ENCODE measurements at places on chromosomes 2 and 18.

DNA sequence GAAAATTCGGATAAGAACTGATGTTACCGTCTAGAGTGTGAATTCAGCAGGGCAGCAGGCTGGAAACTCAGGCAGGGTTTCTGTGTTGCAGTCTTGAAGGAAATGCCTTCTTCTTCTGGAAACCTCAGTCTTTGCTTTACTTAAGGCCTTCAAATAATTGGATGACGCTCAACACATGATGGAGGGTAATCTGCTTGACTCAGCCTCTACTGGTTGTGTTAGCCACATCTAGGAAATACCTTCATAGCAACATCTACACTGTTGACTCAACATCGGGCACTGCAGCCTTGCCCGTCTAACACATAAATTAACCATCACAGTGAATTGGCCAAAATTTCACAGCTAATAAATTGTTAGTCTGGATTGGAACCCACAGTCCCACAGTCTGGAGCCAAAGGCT is 37.2 kb downstream of the YPEL5 start:
- no peak for DNase-seq

DNA sequence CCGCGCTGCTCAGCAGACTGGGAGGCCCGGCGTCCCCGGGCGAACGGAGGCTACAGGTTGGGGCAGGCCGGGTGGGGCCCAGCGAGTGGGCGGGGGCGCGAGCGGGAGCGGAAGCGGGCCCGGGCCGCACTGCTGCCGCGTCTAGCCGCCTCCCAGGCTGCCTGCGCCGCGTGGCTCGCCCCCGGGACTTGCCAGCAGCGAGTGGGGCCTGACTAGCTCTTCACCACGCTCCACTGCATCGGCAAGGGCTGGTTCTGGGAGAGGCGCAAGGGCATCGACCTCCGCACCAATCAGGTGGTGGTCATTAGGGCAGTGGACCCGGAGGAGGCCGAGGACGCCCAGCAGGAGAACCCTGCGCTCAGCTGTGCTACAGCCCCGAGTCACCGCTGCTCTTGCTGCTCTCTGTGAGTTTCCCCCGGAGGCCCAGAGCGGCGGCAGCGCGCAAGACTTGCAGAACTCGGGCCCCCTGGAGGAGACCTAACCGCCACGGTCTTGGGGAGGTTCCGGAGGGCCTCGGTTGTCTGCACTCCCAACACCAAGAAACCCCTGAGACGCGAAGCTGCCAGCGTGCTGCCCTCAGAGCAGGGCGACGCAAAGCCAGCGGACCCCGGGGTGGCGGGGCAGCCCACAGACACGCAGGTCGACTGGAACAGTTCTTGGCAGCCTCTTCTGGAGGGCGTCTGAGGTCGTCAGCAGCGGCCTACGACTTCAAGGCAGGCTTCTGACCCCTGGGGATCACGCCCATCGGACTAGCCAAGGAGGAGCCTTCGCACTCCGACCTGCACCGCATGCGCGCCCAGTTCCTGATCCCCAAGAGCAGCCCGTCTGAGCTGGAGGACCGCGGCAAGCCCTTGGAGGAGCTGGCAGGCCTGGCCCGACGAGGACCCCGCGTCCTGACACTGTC is 27.2 kb upstream of the PTPN2 start:
- peak; percentile 52 for DNase-seq

GRCh38 chr2:38274286-38275276 is 102.5 kb downstream of the ATL2 start:
- DNase-seq, result peak; percentile 49

- no peak for DNase-seq
Measured at GRCh38 chr18:48563027-48563426, 24.2 kb downstream of the CTIF start.

DNA sequence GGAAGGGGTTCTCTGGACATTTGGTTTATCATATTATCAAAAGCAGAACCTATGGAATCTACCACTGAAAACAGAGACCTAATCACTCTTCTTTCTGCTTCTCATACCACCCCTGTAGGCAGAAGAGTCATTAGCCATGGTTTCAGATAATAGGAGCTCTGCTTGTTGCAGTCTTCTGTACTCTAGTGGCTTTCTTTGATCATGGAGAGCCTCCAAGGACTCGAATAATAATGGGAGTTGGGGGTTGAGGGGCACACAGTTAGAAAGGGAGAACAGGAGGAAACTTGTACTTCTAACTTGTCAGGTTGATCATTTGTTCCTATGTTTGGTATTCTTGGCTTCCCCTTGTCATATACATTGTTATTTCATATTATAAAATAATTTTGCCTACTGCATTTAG is 52.3 kb upstream of the VWC2L start:
- DNase-seq, result no peak

DNA sequence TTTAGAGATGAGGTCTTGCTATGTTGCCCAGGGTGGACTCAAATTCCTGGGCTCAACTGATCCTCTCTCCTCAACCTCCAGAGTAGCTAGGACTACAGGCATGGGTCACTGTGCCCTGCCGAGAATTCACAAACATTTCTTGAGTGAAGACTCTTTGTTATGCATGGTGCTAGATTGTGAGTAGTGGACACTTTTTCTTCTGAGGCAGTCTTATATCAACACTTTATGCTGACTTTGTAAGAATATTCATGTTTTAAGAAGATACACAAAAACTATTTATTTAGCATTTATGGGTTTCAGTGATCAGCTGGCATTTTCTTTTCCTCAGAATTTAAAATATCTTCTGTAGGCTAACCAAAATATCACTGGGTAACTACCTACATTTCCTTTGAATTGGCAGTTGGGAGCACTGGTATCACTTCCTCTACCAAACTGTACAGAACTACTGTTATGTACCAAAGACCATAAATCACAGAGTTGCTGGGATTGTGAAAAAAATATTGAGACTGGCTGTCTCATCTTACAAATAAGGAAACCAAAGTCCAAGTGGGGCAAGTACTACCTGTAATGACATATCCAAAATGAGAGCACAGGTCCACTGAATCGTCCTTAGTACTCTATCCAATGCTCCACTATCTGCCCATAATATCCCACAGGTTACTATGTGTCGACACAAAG is 34.0 kb downstream of the DOCK10 start:
- no peak for DNase-seq

DNA sequence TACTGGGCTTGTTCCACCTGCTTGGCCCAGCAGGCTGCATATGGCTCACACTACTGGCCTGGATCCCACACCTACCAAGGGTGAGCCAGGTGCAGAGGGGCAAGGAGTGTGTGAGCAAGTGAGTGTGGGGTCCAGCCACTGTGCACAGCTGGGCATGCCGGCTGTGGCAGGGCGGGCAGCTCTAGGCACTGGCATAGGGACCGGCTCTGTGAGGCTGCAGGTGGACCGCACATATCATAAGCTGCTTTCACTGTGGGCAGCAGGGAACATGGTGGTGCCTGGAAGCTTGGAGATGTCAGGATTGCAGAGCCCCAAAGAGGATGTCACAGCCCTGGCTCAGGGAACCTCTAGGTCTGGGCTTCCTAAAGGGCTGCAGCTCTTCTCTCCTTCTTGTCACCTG is 154.3 kb downstream of the THSD7B start:
- DNase-seq, result no peak

- DNase-seq, result no peak
Measured at GRCh38 chr2:100011272-100011731, 131.1 kb downstream of the AFF3 start.

DNA sequence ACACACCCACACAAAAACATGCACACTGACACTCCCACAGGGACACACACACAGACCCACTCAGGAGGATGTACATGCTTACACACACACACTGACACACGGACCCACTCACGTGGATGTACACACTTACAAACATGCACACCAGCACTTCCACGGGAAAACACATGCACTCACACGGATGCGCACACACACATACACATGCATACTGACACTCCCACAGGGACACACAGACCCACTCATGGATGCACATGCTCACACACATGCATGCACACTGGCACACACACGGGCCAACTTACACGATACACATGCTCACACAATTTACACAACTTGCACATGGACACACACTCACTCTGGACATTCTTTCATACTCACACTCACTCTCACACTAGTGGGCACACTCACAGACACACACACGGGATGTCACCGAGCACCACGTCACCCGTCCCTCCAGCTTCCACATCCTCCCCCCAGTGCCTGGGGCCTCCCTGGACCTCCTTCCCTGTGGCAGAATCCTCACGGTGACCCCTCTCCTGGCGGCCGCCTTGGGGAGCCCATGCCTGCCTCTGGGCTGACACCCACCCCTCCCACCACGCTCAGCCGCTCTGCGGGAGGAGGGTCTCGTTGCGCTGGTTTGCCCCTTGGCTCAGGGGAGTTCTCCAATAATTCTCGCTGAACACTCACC is 58.5 kb downstream of the TWIST2 start:
- no peak for DNase-seq

DNA sequence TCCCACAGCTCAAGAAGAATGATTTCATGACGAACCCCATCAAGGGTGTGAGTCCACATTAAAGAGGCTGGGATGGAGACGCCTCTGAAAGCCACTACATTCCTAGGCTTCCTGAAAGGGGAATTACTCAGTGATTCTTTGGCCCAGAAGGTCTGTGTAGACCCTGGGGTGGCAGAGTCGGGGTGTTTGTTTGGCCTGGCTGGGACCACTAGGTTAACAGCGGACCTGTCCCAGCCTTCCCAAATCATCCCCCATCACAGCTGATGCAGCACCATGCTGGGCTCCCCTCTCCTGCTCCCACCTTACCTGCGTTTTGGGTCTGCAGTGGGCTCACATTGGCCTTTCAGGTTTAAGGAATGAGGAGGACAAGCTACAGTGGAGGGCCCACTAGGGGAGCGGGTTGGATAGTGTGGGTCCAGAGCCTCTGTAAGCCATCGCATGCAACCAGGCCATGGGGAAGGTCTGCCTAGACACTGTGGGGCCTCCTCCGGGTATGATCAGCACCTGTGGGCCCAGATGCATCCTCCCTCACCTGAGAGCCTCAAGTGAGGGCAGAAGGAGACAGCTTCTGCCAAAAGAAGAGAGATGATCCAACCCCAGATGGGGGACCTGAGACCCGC is 16.2 kb downstream of the DIPK1C start:
- DNase-seq, result no peak

DNA sequence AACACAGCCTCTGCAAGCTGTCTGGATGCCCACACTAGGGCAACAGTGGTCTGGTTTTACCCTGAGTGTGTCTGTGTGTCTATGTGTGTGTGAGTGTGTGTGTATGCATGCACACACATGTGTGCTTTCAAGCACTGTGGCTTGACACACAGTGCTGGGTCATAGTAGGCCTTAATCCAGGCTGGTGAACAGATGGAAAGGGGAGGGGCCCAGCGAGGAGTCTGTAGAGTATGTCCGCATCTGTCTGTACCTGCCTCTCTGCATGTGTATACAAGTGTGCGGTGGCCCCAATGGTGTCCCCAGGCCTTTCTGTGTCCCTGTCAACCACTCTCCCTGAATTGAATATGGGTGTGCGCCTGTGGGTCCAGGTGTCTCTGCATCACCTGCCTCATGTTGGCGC is 9.3 kb upstream of the KCNIP3 start:
- DNase-seq, result no peak

Measured in CD4-positive, alpha-beta memory T cell (primary cell).